ENCODE measurements at places on chromosomes 12 and 14.
A peak's percentile ranks its signal among the peaks of the same experiment; 100 is the strongest.

- DNase-seq: no peak
Measured at GRCh38 chr12:80353254-80353653, 90.8 kb upstream of the PTPRQ start.

GRCh38 chr14:68215629-68216028 lies 396.1 kb downstream of the RAD51B start:
- DNase-seq: no peak

DNA sequence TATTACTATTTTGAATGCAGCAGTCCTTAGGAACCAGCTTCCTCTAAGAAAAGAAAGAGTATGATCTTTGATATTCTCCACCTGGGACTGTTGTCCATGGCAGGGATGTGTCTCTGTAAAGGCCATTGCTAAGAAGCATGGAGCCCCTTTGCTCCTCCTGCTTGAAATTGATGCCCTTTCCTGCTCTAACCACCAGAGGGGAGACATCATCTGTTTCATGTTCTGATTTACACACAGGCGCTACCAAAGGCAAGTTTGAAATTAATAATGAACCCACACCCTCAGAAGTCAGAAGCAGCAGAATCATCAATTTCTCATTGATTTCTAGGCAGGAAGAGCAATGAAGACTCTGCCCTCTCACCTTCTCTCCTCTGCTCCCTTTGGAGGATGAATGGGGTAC lies 253.8 kb downstream of the RMST start:
- peak; percentile 30 for DNase-seq

DNA sequence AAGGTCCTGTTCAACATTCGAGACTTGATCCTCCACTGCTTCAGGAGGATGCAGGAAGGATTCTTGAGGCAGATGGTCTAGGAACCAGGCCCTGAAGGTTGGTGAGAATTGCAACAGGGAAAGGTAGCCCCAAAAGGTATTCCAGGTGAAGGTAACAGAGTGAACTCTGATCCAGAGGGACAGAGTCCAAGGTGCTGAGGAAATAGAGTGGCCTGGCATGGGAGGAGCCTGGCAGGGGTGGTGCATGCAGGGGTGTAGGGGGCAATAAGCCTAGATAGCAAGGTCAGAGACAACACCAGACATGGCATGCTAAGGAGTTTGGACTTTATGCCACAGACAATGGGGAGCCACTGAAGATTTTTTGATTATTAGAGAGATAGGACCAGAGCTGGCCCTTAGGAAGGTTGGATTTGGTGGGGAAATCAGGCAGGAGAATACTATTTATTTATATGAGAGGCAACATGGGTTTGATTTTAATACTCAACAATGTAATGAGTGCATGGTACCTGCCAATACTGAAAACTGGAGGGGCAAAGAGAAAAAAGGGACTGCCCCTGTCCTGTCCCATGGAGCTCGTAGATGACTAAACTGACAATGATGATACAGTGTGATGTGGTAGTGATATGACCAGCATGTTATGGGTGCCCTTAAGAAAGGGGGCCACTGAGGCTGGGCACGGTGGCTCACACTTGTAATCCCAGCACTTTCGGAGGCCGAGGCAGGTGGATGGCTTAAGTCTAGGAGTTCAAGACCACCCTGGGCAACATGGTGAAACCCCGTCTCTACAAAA lies 50.5 kb upstream of the TMED10 start:
- no peak for DNase-seq

DNA sequence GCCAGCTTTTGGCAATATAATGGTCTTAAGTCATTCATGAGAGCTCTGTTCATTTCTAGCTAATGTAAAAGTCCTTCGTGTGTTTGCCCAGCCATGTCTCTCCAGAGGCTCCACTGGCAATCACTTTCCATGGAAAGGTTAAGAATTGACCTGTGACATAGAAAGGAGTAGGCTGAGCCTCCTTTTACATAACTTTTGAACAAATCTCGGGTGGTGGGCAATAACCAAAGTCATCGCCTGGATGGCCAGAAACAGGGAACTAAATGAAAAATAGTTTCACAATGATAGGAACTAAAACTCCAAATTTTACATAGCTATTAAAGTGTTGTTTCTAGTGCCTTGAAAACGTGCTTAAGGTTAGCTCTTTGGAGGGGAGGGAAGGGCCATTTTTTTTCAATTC lies 6.5 kb downstream of the BHLHE41 start:
- DNase-seq: no peak

DNA sequence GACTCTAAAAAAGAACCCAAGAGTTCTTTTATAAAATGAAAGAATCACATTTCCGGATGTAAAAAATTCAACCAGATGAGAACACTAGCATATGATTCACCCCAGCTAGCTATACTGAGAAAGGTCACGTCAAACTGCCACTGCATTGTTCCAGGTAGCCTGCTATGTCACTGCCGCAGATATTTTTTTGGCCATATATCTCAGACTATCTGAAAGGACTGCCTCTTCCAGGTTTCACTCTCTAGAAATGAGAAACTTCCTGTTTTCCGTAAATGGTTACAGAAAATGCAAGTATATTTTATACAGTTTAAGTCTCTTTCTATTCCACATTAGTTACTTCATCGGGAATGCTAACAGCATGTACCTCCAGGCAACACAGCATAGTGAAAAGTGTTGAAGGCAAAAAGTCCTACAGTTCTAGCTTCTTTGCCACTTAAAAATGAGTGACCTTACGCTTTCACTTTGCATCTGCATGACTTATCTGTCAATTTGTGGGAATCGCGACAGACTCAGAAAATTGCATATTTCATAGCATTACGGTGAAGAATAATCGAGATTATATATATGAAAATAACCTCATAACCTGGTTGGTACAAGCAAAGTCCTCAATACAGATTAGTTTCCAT lies 105.2 kb downstream of the MED13L start:
- no peak for DNase-seq

GRCh38 chr14:84485036-84485435 lies 1044.9 kb upstream of the FLRT2 start:
- DNase-seq: no peak

- DNase-seq: no peak
Measured at GRCh38 chr12:118299791-118300460, 72.8 kb downstream of the TAOK3 start.

DNA sequence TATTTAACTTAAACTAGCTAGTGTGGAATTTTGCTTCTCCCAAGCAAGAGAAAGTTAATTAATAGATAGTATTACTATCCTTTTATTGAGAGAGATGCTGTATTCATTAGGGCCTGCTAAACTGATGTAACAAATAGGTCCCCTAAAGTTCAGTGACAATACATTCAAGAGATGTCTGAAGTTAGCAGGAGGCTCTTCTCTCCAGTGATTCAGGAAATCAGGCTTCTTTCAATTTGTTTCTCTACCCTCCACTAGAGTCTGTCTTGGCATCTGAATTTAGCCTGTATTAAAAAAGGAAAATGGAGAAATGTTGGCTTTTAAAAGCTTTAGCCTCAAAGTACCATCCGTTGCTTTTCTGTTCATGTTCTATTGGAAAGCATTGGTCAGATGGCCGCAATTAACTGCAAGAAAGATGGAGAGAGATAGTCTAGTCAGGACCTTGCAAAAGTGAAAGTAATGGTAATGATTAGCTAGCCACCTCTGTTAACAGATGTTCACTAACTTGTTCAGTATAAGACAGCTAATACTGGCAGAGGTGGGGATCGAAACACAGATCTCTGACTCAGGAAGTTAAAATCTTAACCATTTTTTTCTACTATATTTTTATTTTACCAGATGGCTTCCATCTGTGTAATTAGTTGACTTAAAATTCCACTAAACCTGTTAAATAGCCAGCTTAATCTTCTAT lies 786.8 kb downstream of the TMTC2 start:
- no peak for DNase-seq

GRCh38 chr14:45144658-45145057 lies 8.9 kb downstream of the FANCM start:
- no peak for DNase-seq

DNA sequence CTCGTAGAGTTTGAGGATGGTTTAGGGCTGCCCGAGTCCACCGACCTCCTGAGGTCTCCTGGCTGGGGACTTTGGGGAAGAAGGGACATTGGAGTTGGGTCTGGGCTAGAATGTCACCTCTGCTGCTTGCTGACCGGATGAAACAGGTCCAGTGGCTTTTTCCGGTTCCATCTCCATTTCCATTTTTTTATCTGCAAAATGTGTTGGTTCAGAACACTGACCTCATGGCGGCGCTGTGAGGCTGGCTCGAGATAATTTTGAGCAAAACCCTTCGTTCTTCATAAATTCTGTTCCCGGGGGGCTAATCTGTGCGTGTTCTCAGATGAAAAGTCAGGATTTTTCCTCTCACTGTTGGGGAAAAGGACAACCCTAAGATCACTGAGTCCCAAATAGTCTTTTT lies 11.7 kb upstream of the MYL2 start:
- no peak for DNase-seq

DNA sequence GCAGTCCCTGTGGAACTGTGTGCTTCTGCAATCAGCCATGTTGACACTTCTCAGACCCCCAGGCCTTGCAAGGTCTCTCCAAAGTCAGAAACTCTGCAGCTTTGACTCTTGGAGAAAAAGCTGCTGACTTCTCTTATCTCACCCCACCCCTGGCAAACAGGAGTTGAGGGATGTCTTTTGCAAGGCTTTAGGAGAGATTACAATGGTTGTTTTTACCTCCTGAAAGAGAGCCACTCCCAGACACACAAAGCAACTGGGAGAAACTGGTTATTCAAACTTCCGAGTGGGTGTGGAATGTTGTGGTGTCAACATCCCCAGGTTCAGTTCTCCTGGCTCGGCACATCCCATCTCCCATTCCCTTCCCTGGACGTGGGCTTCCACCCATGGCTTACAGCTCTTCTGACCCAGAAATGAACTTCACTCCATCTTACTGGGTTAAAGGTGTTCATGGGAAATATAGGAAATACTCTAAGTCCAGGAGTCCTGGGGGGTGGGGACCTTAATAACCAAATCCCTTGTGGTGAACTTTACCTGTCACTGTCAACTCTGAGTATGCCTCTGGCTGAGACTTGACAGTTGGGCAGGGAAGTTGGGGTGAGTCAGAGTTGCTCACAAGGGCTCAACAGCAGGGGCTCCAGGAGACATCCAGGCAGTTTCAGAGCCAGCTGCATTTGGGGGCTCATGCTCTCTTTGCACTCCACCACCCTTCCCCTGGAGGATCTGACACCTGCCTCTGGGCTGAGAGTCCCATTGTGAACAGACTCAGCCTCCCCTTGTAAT lies 41.9 kb downstream of the CCDC177 start:
- DNase-seq: peak; percentile 16

DNA sequence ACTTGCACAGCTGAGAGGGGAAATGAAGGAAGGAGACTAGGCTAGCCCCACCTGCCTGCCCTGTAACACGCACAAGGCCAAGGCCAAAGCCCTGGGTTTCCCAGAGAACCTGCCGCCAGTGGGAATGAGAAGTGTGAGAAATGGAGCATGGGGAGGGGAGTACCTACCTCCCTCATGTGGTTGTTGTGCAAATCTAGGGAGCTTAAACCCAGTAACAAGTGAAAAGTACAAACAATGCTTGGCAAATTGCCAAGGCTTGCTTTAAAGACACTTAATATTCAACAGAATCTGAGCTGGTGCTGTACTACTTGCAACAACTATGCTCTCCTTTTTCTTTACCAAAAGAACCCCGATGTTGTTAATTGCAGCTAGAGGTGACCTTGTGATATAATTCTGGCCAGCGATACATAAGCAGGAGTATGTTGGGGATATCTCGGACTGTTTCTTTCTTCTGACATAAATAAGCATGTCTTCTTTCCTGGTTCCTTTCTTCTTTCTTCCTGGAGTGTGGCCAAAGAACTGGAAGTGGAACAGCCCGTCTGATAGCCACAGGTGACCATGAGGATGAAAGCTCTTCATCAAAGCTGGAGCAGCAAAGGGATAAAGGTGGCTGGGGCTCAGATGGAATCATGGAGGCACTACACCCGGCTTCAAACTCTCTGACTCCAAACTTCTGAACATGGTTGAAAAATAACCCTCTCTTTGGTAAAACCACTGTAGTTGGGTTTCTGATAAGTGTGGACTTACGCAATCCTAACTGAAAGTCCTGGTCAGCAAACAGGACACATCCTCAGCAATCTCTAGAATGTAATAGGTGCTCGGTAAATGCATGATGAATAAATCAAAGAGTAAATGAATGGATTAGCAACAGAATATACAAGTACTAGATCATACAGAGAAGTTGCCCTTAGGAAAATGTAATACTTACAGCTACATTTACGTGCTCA lies 207.9 kb downstream of the NUAK1 start:
- no peak for DNase-seq

DNA sequence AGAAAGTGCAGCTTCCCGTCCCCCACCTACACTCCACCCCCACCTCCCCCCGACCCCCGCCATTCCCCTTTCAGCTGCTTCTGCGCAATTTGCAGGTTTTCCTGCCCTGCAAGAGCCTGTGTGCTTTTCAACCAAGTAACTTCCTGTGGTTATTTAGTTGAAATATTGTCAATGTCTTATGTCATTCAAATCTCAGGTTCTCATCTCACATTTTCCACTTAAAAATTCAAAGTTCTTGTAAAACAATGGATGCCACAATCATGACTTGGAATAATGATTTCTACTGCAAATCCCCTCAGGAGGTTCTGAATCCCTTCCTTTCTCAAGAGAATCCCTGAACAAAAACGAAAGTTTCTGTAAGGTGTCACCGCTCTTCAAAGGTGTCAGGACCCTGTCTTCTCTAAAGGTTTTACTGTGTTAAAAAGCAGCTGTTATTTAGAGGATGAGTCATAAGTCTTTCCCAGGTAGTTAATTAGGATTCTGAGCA lies 31.6 kb downstream of the WBP11 start:
- no peak for DNase-seq

DNA sequence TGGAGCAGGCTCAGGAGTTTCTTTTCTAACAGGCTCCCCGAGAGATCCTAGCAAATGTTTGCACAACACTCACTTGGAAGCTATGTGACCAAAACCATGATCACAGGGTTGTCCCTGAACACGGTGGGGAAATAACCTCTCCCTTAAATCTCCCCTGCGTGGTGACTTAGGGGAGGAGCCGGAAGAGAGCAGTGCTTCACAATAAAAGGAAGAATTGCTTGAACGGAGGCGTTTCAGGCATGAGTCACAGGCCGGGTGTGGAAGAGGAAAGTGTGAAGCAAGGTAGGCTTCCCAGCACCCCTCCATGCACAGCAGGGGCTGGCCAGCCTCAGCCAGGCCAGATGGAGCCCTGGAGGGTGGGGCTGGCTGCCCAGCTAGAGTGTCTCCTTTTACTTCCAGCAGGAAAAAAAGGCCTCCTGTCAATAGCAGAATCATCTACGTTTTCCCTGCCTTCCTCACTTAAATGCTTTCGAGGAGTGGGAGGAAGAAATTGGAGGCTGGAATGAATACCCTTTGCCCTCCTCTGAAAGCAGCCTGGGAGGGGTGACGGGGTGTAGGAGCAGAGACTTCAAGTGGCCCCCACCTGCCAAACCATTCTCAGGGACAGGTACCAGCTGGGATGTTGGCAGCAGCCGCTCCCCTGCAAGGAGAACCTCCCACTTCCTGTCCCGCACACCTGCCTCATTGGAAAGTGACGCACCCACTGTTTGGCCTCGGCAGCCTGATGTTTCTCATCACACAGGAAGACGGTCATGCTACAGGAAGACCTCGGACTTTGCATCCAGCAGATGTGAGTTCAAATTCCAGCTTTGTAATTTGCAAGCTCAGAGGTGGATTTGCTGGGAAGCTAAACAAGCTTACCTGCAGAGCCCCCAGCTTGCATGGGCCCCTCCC lies 30.1 kb upstream of the PPP2R5C start:
- DNase-seq: peak; percentile 89

Data from Calu3 (cell line).